ENCODE measurements at places on chromosomes 3 and 15. TPM values are rescaled to one million over a fixed set of nuclear protein-coding genes. Genes with fewer than 3 reads are reported as not detected.

Gene SEC11A
- total RNA-seq = 66.4 TPM

Gene ZNF619
- total RNA-seq = 10.1 TPM

Gene PIGZ
- total RNA-seq = 3.1 TPM

Gene KCNH8
- total RNA-seq = 16.0 TPM

Gene SPATA12
- not detected for total RNA-seq

Gene MOBP
- total RNA-seq = 0.73 TPM

Gene WNT5A
- 49.4 TPM for total RNA-seq

Gene KNG1
- not detected for total RNA-seq

Gene SLC28A2
- total RNA-seq = not detected

Gene SPINK8
- total RNA-seq = not detected

Gene KBTBD8
- 9.0 TPM for total RNA-seq

Gene CCR8
- total RNA-seq = not detected

Gene PDZRN3
- total RNA-seq = 14.1 TPM

Measured in cerebellum (tissue), 4 donors.